AG09309 (cell line): ENCODE measurements at places on chromosomes 11 and 22.

GRCh38 chr11:74520316-74520715 is 26.8 kb upstream of the LIPT2 start:
- no peak for DNase-seq

- no peak for DNase-seq
These were observed 63.7 kb upstream of the HEPHL1 start for GRCh38 chr11:93957397-93957952.

- DNase-seq, result no peak
These were observed 29.5 kb downstream of the KCNJ1 start for GRCh38 chr11:128837627-128838026.

GRCh38 chr11:95101935-95102334 is 12.3 kb downstream of the ENDOD1 start:
- no peak for DNase-seq

- DNase-seq, result no peak
These were observed 18.9 kb upstream of the YPEL1 start for GRCh38 chr22:21754523-21754922.

DNA sequence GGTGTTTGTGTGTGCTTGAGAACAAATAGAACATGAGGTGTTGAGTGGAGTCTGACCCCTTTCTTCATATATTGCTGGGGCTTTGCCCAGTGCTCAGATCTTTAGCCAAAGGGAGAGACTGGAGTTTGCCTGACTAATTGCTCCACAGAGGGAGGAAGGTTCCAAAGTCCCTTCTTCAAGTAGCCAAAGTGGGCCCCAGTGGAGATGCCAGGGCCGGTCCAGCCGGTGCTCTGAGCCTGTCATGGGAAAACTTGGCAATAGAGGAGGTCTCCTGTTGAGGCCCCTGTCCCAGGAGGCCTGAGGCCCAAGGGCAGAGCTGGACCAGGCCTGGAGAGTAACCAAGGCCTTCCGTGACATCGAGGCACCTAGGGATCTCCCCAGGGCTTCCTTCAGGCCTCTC is 112.3 kb downstream of the DSCAML1 start:
- no peak for DNase-seq

DNA sequence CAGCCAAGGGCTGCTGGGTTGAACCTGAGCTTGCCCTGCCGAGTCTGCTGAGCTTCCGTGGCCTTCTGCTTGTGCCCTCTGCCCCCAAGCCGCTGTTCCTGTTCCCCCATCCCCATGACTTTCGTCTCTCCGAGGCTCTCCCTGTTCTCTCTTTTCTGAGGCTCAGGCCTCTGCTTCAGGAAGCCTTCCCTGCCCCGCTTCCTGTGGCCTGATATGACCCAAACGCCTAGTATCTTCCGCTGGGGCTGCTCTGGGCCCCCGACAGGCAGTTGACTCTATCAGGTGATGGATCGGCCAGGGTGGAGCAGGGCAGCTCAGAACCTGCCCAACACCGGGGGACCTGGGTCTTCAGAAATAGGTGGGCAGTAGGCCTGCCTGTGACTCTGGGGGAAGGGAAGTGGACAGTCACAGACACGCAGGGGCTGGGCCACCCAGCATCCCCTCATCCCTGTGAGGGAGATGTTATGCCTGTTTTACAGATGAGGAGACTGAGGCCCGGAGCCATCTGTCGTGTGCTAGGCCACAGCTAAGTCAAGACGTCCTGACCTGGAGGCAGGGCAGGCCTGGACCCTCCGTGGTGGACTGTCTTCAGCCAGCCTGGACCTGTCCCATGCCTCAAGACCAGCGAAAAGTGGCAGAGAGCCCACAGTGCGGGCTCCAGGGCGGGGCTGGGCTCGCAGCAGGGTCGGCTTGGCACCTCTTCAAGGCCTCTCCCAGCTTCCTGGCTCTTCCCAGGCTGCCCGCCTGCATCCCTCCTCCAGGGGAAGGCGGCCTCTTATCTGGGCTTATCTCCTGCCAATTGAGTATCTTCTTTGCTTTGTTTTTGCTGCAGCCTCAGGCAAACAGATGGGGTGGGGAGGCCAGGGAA is 16.2 kb downstream of the BAD start:
- no peak for DNase-seq

- no peak for DNase-seq
These were observed 24.0 kb downstream of the PISD start for GRCh38 chr22:31637891-31638618.

GRCh38 chr22:39534591-39535356 is 2.2 kb upstream of the RPS19BP1 start:
- DNase-seq, result no peak

DNA sequence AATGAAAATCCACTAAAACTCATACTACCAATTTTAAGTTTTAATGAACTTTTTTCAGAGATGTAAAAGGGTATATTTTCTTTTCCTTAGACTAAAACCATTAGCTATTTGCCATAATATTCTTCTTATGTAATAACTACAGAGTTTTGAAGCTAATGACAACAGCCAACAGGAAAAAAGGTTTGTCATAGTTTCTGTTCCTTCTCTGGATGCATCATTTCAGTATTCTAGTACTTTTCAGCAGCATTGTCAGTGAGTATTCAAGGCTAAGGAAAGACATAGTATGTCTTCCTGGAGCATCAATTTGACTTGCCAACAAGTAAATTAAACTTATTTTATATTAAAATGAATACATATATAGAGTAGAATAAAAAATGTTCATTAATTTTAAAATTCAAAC is 166.0 kb downstream of the METTL15 start:
- no peak for DNase-seq
